Skeletal muscle cell (primary cell): ENCODE measurements at places on chromosomes 16 and 17.
A peak's percentile ranks its signal among the peaks of the same experiment; 100 is the strongest.

GRCh38 chr17:29140051-29140621 is 40.1 kb downstream of the MYO18A start:
- DNase-seq: no peak

DNA sequence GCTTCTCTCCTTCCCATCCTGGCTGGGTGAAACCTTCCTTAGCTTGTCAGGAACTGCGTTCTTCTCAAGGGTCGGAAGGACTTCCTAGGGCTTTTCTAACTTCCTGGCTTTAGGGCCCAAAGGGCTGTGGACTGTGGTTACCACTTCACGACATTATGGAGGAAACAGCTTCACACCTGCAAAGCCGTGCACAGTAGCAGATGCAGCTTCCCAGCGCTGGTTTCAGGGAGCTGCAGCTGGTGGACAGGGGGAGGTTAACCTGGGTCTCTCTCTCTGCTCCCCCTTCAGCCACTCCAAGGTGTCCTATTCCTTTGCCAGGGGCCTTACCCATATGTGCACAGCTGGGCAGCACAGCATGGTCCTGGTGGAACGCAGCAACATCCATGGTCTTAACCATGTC is 155.8 kb upstream of the CDC42EP4 start:
- no peak for DNase-seq

DNA sequence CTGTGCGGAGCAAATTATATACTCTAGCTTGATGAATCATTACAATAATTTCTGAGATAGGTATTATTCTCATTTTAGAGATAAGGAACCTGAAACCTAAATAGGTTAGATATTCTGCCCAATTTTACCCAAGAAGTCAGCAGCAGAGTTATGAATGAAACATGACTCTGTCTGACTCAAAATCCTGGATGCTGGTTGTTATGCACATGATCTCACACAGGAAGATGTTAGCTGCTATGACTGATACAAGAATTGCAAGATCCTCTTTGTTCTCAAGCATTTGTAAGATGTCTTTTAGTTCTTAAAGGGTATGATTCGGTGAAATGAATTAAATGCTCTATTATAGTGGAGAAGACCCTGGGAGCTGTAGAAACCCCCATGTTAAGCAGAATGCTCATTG is 447.8 kb downstream of the KIF2B start:
- no peak for DNase-seq

GRCh38 chr16:79253100-79253631 is 347.4 kb downstream of the MAF start:
- no peak for DNase-seq

DNA sequence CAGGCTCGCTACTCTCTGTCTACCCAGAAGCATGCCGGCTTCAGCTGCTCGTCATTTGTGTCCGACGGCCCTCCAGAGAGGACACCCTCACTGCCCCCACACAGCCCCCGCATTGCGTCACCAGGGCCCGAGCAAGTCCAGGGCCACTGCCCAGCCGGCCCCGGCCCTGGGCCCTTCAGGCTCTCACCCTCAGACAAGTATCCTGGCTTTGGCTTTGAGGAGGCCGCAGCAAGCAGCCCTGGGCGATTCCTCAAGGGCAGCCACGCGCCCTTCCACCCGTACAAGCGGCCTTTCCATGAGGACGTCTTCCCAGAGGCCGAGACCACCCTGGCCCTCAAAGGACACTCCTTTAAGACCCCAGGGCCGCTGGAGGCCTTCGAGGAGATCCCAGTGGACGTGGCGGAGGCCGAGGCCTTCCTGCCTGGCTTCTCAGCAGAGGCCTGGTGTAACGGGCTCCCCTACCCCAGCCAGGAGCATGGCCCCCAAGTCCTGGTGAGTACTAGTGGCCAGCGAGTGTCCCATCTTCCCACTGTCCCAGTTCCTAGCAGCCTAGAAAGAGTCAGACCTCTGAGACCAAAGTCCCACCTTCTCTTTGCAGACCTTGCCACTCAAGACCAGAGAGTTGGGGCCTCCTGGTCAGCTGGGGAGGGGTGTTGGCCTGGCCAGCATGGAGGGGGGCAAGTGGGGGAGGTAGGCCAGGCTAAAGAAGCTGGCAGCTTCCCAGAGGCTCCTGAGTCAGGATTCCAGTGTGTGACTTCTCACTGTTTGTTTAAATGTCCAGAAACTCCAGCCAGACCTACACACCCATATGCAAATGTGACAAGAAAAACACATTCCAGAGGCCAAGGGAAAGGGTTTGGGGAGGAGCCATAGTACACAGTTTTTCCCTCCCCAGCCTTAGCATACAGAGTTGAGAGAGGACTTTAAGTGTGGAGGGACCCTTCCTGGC is 18.6 kb downstream of the FOXN1 start:
- peak; percentile 16 for DNase-seq

DNA sequence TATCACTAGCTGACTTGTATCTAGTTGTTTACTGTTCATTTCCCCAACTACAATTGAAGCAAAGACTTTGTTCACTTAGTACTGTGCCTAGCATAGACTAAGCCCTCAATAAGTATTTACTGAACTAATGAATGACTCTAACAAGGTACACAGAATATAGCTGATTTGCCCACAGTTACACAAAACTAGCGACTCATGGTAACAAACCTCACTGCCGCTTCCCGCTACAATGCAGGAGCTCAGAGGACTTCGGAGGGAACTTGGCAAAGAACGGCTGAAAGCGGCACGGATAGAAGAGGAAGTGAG is 524 bp downstream of the EFTUD2 start:
- no peak for DNase-seq

GRCh38 chr17:68760141-68760475 is 158.9 kb upstream of the FAM20A start:
- DNase-seq: no peak

DNA sequence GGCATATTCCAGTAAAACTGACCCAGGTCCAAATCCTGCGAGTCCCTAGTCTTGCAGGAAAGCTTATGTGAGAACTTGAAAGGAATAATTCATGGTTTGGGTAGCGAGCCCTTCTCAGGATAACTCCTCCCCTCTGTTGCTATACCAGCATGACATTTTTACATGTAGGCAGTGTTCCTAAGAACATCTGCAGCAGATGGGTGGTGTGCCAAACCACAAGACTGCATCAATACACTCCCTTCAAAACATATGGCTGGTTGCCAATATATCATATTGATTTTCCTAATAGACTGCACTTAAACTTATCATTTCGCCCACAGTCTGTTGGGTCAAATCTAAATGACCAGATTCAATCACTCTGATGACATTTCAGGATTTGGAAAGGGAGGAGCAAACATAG is 19.9 kb downstream of the PSME3IP1 start:
- peak; percentile 63 for DNase-seq

GRCh38 chr17:83183951-83184506 is 104.6 kb downstream of the METRNL start:
- no peak for DNase-seq

- no peak for DNase-seq
Observed at GRCh38 chr17:67500261-67500660, 123.2 kb downstream of the PITPNC1 start.

- peak; percentile 63 for DNase-seq
Observed at GRCh38 chr17:77127735-77128361, 12.9 kb upstream of the SEC14L1 start.

DNA sequence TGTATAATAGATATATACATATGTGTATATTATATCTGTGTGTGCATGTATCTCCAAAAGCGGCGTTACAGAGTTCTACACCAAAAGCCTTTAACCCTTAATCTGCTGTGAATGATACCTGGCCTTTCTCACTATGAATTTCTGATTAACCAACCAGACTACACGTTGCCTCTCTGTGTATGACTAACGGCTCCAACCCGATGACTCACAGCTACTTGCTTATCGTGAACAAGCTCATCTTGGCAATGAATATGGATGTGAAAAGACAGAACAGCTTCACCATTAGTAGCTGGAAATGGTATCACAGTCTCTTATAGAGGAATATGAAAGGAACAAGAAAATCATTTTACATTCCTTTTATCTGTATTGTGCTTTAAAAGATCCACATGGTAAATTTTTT is 23.8 kb upstream of the ARHGAP44 start:
- peak; percentile 64 for DNase-seq

GRCh38 chr16:58519707-58520106 is 4.4 kb downstream of the SETD6 start:
- DNase-seq: no peak

DNA sequence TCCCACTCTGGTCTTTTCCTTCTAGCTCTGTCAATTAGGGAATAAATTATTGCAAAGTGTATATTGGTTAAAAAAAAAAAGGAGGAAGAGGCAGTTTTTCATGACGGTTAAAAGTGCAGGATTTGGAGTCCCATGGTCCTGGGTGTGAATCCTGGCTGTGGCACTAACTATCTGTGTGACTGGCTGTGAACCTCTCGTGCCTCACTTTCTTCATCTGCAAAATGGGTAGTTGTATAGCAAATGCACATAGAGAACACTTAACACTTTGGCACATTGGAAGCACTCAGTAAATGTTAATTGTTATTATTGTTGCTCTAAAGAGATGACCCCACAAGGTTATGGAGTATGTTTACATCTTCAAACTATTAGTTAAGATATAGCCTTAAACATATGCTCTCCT is 10.5 kb upstream of the KRT23 start:
- no peak for DNase-seq

DNA sequence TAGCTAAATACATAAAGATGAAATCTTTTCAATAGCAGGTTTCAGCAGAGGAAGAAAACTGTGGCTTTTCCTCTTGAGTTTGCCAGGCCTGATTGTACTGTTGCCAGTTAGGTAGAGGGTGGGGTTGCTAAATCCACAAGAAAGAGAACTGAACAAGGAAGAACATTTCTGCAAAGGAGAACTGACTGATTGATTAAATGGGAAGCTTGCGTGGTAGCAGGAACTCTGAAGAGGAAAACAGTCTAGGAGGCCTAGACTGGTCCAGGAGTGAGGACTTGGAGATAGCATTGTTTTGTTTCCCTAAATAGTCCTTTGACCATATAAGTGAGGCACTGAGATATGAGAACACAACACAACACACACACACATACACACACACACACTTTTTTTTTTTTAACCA is 18.8 kb downstream of the LRRC36 start:
- no peak for DNase-seq

GRCh38 chr16:13961099-13961811 is 41.3 kb downstream of the ERCC4 start:
- DNase-seq: peak; percentile 66

- DNase-seq: no peak
Observed at GRCh38 chr17:30565073-30565935, 88.1 kb downstream of the GOSR1 start.

DNA sequence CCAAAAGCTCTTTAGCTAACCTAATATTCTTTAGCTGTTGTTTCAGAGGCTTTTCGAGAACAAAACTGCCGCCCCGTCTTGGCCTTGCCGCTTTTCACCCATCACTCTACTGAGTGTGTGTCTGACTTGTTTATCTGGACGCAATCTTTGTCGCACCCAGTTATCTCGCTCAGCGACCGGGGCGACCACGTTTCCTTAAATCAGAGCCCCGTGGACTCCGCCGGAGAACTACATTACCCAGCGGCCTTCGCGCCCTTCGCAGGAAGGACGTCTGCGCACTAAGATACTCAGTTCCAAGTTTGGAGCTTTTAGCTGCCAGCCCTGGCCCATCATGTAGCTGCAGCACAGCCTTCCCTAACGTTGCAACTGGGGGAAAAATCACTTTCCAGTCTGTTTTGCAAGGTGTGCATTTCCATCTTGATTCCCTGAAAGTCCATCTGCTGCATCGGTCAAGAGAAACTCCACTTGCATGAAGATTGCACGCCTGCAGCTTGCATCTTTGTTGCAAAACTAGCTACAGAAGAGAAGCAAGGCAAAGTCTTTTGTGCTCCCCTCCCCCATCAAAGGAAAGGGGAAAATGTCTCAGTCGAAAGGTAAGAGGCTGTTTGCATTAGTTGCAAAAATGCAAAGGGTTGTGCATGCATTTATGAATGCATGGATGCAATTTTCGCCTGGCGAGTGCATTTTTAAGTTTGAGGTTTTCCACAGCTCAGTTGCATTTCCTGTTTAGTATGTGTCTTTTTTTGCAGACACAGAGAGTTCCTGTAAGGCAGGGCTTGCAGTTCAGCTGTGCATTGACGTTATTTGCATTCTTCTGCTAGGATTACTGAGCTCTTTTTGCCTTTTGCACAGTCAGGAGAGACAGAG is at the start of gene MAP2K6:
Gene MAP2K6, plus strand, starts transcription at position 290 of the 867 bp plus-strand sequence. Its CDS starts 288 bp downstream, at position 578.
- peak; percentile 26 for DNase-seq

DNA sequence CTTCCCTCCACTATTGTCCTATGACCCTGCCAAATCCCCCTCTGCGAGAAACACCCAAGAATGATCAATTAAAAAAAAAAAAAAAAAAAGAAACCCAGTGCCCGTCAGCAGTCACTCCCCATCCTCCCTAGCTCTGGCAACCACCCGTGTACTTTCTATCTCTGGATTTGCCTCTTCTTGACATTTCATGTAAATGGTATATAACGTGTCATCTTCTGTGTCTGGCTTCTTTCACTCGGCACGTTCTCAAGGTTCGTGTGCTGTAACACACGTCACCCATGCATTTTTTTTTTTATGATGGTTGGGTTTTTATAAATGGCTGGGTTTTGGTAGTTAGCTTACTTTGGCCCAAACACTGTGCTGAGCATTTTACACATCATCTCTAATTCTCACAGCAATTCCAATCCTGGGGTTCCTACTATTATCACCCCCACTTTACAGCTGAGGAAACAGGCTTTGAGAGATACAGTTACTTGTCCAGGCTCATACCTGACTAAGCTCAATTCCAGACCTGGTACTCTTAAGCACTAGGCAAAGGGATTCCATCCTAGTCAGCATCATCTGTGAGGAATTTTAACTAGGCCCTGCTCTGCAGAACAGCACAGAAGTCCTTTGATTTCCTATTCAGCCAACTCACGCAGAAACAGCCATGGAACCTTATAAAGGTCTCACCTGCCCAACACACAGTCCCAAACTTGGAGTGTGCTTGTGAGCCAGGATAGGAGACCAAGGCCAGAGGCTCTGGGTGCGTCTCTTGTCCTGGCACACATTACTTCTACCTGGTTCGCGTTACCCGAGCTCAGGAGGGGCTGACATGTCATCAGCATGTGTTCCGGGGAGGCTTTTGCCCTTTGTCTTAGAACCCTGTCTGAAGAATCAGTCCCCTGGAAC is 11.7 kb downstream of the NDUFAB1 start:
- DNase-seq: no peak
